Renal cortex interstitium (tissue), 15 donors: ENCODE measurements at places on chromosomes 6 and 20. TPM values are rescaled to one million over a fixed set of nuclear protein-coding genes. Genes with fewer than 3 reads are reported as not detected.

The GMPR gene
- polyA plus RNA-seq, result 12.4 TPM

GRCh38 chr20:52193133-52193532 lies 1.6 kb upstream of the ZFP64 start:
- DNase-seq, result no peak

GRCh38 chr20:49446808-49447207 lies 35.7 kb downstream of the KCNB1 start:
- peak; percentile 35 for DNase-seq

DNA sequence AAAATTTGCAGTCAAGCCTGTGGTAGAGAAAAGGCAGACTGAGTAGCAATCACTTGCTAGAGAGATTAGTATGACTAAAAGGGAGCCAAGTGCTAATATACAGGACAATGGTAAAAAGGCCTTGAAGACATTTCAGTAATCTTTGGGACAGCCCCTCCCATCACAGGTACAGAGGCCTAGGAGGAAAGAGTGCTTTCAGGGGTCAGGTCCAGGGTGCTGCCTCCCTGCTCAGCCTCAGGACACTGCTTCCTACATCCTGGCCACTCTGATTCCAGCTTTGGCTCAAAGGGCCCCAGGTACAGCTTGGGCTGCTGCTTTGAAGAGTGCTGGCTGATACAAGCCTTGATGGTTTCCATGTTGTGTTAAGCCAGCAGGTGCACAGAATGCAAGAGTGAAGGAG lies 543.5 kb downstream of the MMUT start:
- no peak for DNase-seq

The ESF1 gene
- polyA plus RNA-seq, result 26.3 TPM

- no peak for DNase-seq
These were observed 637.0 kb downstream of the COL12A1 start for GRCh38 chr6:74568861-74569260.

DNA sequence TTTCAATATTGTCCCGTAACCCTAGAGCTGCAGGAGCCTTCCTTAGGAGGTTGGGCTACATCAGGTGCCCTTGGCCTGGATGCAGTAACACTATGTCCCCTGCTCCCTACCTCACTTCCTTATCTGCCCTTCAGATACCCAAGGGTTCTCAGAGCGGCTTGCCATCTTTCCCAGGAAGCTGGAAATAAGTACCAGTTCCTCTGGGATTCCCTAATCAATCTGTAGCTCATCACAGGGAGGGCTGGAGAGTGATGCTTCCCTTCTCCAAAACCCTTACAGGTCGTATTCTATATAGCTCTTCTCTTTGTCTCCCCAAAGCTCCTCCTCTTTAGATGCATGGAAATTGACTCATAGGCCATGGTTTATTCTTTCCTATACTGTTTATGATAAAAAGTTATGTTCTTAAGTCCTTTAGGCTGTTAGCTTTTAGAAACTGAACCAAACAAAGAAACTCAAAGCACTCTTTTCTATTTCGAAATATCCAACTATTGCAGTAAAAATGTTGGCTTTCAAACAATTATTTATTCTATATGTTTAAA lies 4.2 kb downstream of the MYCT1 start:
- DNase-seq, result no peak

GRCh38 chr20:3209257-3209945 lies at the start of gene ITPA:
TSS of gene ITPA (plus strand) at chr20:3209498. CDS start at chr20:3209552, 54 bp downstream.
- DNase-seq, result no peak

DNA sequence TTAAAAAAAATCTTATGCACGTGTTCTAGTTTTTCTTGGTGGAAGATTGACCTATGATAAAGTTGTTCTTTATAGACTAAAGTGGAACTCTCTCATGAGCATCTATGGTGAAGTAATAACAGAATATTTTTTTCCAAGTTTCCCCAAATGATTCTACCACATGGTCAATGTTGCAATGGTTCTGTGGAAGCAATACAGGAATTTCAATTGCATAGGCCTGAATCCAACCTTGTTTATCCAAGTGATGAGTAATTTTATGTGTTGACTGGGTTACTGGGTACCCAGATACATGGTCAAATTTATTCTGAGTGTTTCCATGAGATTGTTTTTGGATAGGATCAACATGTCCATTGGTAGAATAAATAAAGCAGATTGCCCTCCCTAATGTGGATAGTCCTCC lies 581.5 kb downstream of the MMUT start:
- DNase-seq, result no peak

- no peak for DNase-seq
These were observed 802 bp downstream of the PEX7 start for GRCh38 chr6:136823128-136823660.

The PKIB gene
- 1.7 TPM for polyA plus RNA-seq

GRCh38 chr6:165587206-165587605 lies 75.8 kb downstream of the PDE10A start:
- DNase-seq, result no peak

DNA sequence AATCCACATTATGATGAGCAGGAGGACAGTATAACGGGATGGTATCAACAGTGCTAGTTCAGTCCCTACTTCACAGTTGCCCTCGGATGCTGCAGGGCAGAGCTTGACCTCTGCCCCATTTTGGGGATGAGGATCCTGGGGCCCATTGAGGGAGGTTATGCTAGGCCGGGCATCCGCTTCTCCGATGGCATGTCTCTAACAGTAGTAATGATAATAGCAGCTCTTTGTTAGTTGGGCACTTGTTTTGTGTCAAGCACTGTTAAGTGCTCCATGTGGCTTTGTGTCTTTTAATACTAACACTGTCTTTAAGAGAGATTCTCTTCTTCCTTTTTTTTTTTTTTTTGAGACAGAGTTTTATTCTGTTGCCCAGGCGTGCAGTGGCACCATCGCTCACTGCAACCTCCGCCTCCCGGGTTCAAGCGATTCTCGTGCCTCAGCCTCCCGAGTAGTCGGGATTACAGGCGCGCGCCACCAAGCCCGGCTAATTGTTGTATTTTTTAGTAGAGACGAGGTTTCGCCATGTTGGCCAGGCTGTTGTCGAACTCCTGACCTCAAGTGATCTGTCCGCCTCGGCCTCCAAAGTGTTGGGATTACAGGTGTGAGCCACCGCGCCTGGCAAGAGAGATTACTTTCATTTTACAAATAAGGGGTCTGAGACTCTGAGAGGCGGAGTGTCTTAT lies 1.1 kb downstream of the MAPRE1 start:
- peak; percentile 16 for DNase-seq

GRCh38 chr6:97177905-97178304 lies 105.1 kb downstream of the MMS22L start:
- DNase-seq, result no peak

GRCh38 chr6:134378426-134378825 lies 60.5 kb upstream of the SGK1 start:
- no peak for DNase-seq

DNA sequence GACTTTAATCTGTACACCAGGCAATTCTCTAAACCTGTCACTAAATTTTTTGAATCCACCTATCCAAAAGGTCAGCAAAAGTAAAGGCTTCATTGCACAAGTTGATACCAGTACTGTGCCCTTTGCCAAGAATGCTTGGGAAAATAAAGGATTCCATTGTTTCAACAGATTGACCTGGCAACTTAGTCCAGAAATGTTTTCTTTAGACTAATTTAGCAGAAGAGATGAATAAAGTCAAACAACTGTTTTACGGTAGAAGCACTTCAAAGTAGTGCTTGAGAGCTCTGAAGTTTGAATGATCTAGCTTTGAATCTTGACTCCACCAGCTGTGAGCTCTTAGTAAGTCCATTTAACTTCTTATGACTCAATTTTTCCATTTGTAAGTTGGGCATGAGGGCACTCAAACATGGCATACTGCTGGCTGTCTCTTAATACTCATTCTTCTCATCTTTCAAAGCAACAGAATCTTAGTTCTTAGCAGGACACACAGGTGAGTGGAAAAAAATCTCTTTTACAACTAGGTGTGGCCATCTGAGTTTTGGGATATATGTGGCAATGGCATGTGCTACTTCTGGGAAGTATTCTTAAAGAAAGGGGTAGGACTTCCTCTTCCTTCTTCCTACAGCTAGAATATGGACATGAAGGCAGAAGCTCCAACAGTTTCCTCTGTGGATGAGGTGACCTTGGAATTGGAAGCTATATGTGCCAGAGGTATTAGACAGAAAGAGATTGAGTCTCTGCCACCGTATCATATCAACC lies 55.9 kb upstream of the LOC128125822 start:
- DNase-seq, result no peak

The CLPSL2 gene
- polyA plus RNA-seq, result 0.53 TPM

DNA sequence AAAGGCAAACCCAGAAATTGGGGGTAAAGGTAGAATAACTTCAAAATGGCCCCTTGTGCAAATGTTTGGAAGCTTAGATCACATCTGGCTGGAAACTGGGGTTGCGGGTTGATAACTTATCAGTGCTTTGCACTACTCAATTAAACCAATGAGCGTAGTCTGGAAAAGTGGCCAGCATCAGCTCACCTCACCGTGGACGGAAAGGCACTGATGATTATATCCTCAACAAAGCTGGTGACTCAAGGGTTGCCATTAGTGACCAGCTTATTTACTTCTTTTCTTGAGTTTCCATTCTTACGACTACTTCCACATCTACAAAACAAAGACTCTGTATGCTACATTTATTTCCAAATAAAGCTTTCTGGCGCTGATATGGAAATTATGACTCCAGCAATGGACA lies 198.5 kb upstream of the HEY2 start:
- no peak for DNase-seq

DNA sequence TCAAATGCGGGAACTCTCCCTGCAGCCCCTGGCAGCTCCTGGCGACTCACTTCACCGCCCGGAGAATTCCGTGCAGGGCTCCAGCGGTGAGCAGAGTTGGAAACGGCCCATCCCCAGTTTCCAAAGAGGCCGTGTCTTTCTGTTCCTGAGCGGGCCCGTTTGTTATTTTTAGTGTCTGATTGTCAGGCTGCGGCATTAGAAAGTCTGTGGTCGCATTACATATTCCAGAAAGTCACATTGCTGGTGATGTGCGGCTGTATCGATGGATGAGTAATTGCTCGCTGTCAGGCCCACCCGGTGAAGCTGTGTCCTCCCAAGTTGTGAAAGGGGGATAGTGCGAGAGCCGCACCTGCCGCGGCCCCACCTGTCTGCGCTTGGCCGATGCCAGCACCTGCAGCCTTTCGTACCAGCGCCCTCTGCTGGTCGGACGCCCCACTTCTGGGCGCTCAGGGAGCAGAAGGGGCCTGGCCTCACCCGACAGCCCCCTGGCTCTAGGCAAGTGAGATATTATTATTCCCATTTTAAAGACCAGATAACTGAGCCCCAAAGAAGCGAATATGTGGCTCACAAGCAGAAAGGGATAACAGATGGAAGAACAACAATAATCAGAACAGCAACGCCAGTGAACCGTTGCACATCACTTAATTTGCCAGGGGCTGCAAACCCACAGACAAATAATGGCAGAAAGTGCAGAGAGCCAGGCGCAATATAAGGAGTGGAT lies 244.9 kb downstream of the TSHZ2 start:
- DNase-seq, result peak; percentile 49

The NNAT gene
- 96.8 TPM for polyA plus RNA-seq

The HLA-DQA1 gene
- polyA plus RNA-seq, result 2.8 TPM

The CCDC170 gene
- polyA plus RNA-seq, result 3.6 TPM

DNA sequence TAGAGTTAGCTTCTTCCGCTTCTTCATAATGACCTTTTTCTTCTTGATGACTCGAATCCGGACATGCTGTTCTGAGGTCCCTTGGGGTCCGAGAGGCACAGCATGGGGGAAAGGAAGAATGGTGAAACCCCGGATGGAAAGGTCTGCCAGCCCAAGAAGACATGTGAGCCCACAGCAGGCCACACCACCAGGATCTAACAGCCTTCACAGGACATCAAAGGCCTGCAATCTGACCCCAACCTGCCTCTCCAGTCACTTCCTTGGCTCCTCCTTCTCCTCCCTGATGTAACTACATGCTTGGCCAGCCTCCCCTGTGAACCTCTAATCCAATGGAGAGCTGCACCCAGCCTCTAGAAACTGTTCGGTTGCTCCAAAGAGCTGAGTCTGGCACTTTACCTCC lies 1.6 kb downstream of the CPXM1 start:
- DNase-seq, result no peak

The CTCFL gene
- 2.7 TPM for polyA plus RNA-seq

The STMND1 gene
- polyA plus RNA-seq, result 0.31 TPM

The GRIK2 gene
- polyA plus RNA-seq, result 14.2 TPM

The PLN gene
- polyA plus RNA-seq, result 2.8 TPM

The LIN28B gene
- 0.30 TPM for polyA plus RNA-seq

The ZSCAN31 gene
- polyA plus RNA-seq, result 9.9 TPM

DNA sequence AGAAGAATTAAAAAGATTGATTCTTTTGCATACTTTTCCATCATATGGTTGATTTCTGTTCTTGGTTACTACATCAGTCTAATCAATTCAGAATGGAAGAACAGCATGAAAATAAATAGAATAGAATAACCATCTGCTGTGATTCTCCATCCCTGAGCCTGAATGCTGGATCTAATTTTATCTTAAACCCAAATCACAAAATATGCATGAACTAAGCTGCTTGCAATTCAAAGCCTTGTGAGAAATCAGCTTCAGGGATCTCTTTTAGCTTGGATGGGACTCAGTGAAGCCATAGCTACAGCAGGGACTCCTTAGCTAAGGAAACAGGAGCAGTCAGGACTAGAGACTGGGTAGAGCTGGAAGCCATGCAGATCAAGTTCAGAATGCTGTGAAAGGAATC lies 74.1 kb downstream of the TPBG start:
- no peak for DNase-seq

The TCP11 gene
- polyA plus RNA-seq, result 1.8 TPM

GRCh38 chr6:73508776-73509175 lies 12.1 kb downstream of the EEF1A1 start:
- DNase-seq, result no peak

The TGM3 gene
- polyA plus RNA-seq, result 0.65 TPM

The PNLDC1 gene
- polyA plus RNA-seq, result 0.14 TPM

DNA sequence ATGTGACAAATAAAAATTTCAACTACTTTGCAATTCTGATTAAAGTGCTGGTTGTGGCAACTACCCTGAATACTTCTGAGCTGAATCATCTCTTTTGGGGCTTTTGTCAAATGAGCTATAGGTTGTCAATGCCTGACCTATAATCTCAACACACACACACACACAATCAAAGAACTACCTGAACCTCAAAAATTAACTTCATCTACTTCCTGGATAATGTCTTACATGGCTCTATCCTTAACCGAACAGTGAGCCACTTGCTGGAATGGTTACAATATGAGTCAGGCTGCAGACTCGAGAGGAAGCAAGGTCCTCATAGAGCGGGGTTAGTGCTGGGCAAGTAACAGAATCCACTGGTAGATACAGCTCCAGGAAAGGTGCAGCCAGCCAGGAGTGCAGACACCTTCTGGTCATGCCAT lies 70.6 kb upstream of the DST start:
- DNase-seq, result no peak

GRCh38 chr6:139762587-139763031 lies 388.2 kb upstream of the CITED2 start:
- no peak for DNase-seq

- no peak for DNase-seq
These were observed 178.9 kb upstream of the MYLIP start for GRCh38 chr6:15949982-15950381.

- DNase-seq, result no peak
These were observed 9.5 kb upstream of the ADRM1 start for GRCh38 chr20:62293111-62293784.

- DNase-seq, result no peak
These were observed 196.8 kb downstream of the FARS2 start for GRCh38 chr6:5457983-5458683.

The EPB41L1 gene
- 53.2 TPM for polyA plus RNA-seq
